ENCODE measurements at places on chromosomes 7 and 10.

GRCh38 chr10:110455446-110455845 lies 42.3 kb upstream of the DUSP5 start:
- no peak for DNase-seq

- DNase-seq, result no peak
Observed at GRCh38 chr10:46050941-46051623, 5.0 kb upstream of the MSMB start.

GRCh38 chr10:94402843-94403379 lies 570 bp downstream of the TBC1D12 start:
- no peak for DNase-seq

- DNase-seq, result no peak
Observed at GRCh38 chr10:88928254-88928653, 24.3 kb downstream of the ACTA2 start.

DNA sequence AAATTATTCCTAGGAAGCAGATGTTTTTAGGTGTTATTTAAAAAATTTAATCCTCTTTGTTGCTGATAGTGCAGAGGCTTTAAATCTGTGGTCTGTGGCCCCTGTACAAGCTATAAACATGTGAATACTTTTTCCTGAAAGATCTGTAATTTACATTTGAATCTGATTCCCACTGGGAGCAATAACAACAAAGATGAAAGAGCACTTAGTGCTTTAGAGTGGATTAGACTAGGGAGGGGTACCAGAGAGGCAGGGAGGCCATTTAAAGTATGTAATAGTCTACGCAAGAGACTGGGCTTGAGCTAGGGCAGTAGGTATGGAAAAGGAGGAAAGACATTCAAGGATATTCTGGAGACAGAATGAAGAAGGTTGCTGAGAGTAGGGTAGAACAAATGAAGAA lies 19.1 kb downstream of the BTRC start:
- DNase-seq, result no peak
